ENCODE measurements at places on chromosomes 16 and 17.

DNA sequence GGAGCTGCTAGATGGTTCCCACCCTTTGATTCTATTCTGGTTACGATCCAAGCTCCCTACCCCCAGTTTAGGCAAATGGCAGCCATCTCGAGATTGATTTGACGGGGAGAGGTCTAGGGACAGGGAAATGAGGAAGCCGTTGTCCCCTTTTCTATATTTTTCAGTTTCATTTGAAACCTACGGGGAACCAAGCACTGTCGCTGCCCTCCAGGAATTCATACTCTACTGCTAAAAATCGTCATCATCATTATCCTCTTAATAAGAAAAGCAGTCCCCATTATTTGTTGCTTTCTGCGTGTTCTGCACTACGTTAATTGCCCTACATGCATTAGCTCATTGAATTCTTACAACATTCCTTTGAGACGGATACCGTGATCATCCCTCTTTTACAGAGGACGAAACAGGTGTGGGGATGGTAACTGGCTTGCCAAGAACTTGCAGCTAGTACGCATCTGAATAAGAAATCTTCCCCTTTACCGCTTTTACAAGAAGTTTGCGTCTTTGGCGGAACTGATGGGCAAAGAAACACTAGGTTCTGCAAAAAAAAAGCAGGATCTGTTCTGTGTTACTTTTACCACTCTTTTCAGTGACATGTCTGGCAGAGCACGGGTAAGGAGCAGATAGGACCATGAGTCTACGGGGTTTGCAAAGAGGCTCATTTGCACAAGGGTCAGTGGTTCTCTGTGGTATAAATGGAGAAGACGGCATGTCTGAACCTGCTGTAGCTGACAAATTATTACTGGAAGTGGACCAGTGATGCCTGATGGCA lies 1.1 kb downstream of the CCP110 start:
- no peak for DNase-seq

DNA sequence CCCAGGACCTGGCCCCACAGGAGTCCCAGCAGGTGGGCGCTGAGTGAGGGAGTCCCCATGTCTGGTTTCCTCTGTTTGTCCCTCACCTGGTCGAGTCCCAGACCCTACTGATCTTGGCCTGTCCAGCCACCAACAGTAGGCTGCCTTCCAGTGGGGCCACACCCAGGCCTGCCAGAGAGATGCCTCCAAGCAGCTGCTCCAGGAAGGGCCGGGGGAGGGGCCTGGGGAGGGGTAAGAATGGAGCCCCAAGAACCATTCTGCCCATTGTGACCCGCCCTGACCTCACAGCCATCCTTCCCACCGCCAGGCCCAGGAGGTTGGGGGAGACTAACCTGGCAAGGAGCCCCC lies 736 bp downstream of the SPATA20 start:
- no peak for DNase-seq

DNA sequence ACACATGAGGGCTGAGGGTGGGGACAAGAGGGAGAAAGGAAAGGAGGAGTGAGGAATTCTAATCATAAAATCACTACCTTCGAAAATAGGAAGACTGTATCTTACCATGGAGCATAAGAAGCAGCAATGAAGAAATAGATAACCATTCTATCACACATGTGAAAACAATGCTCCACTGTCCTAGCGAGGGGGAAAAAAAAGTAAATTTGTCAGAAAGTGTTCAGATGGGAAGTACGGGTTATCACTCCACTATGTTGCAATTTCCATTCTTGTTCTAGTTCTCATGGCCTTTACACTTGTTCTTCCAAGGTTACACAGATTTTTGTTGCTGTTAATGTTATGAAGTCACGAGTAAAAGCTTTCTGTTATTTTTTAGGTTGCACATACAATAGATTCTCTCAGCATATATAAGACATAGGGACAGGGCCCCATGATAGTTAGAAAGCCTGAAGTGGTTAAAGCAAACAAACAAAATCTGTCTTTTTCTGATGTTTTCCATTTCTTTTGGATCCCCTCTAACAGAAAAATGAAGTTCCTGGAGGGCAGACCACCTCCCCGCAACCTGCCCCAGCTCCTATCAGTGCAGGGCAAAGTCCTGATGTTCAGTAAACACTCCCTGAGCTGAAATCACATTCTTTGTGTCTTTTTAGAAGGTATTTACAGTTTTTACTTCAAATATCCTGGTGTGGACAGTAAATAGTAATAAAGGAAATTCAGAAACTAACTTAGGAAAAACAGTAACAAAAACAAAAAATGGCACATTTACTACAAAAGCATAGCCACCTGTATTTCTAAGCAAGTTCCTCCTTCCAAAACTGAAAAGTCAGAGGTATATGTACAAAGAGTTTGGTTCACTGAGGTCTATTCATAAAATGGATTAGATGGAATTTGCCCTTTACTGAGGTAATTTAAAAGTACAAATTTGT lies 13.7 kb downstream of the MMD start:
- DNase-seq, result no peak

- DNase-seq, result no peak
Measured at GRCh38 chr17:53721101-53721500, 101.6 kb upstream of the KIF2B start.

DNA sequence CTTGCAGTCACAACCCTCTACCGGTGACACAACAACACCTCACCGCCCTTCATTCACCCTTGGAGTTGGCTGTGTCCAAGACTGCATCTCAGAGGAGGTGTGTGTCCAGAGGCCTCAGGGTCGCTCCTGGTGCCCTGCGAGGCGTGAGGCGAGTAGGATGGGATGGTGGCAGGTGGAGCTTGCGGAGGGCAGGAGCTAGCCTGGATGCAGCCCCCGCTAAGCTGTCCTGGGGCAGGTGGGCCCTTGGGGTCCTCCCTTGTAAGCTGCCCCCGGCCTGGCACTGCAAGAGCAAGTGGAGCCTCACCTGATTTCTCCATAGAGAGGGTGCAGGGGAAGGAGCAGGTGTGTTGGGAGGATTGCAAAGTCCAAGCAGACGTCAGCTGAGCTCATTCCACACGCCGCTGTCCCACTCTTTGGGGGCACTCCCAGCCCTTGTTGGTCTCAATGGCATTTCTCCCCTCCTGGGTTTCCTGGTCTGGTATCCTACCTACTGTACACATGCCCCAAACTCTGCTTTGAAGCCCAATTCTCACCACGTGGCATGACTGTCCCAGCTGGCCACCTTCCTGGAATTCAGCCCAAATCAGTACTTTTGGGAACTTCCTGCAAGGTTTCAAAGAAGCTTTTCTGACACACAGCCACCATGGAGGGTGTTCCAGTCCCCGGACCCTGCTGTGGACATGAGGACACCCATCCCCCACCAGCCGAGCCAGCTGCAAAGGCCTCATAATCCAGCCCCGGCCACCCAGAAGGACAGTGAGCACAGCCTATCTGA lies 18.1 kb upstream of the ICAM2 start:
- no peak for DNase-seq

- DNase-seq, result no peak
Measured at GRCh38 chr17:31645351-31645750, 213.7 kb downstream of the COPRS start.

DNA sequence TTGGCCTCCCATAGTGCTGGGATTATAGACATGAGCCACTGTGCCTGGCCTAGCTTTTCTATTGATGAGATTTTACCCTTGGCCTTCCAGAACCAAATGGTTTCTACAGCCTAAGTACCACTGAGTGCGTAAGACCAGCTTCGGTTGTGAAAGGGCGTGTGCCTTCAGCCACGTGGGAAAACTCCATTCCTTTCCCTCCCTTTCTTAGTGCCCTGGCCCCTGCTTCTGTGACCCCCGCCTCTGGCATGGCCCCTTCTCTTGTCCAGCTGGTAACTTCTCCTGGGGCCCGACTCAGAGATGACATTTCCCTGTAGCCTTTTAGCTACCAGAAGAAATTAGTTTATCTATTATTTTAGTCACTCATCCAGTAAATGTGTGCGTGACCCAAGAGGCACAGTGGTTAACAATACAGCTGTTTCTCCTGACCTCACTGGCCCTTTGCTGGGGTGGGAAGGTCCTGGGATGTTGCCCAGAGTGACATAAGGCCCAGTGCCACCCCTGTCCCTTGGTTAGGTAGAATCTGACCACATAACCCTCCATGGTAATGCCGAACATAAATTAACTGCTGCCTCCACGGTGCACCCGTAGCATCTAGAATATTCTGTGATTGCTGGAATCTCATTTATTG lies 97.3 kb downstream of the PLCG2 start:
- DNase-seq, result no peak

- no peak for DNase-seq
Measured at GRCh38 chr16:83715217-83715920, 92.4 kb upstream of the HSBP1 start.

- DNase-seq, result no peak
Measured at GRCh38 chr17:77596491-77597417, 361.7 kb upstream of the TNRC6C start.

DNA sequence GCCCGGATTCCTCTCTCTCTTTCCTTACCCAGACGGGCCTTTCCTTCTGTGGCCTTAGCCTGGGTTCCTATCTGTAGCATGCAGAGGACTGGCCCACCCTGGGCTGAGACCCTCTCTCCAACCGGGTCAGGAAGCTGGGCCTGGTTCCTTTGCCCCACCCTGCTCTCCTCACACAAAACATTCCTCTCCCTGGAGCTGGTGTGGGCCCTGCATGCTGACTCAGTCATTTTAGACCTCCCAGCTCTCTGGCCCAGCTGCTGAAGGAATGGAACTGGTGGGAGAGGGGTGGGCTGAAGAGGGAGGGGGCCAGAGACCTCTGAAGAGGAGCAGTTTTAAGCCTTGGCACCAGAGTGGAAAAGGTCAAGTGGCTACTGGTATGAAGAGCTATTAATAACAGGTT lies 957 bp downstream of the MYL4 start:
- no peak for DNase-seq

GRCh38 chr17:7241090-7241733 lies 1.0 kb downstream of the GABARAP start:
- DNase-seq, result no peak

DNA sequence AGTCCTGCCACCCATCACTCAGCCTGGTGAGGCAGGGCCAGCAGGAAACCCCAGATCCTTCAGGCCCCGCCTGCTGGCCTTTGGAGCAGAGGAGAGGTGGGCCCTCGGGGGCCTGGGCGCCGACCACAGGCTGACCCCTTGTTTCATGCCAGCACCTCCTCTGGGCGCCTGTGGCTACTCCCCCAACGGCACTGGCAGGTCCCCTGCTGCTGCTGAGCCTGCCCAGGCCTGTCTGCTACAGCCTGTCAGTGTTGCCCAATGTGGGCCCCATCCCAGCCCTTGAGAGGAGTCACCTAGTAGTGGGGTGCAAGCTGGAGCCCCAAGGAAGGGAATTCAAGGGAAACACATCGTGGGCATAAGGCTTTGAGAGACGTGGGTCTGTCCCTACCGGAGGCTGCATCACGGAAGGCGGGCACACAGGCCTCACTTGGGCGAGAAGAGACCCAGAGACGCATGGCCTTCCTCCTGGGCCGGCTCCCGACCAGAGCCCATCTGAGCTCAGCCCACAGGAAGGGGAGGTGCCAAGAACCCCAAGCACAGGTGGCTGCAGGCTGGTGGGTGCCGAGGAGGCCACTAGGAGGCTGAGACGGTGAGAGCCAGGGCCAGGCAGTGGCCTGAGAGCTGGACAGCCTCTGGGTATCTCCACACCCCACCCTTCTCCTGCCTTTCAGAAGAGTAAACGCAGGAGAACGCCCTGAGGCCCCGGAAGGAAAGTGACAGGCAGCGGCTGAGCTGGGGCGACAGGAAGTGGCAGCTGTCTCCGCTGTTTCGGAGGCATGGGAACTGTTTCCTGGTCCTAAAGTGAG lies 8.0 kb upstream of the FASN start:
- DNase-seq, result peak; percentile 73

- DNase-seq, result no peak
Measured at GRCh38 chr17:71438631-71439146, 682.1 kb upstream of the SOX9 start.

- peak; percentile 33 for DNase-seq
Measured at GRCh38 chr17:68057531-68057952, 22.0 kb downstream of the KPNA2 start.

GRCh38 chr16:10589109-10589508 lies 8.7 kb upstream of the EMP2 start:
- no peak for DNase-seq

DNA sequence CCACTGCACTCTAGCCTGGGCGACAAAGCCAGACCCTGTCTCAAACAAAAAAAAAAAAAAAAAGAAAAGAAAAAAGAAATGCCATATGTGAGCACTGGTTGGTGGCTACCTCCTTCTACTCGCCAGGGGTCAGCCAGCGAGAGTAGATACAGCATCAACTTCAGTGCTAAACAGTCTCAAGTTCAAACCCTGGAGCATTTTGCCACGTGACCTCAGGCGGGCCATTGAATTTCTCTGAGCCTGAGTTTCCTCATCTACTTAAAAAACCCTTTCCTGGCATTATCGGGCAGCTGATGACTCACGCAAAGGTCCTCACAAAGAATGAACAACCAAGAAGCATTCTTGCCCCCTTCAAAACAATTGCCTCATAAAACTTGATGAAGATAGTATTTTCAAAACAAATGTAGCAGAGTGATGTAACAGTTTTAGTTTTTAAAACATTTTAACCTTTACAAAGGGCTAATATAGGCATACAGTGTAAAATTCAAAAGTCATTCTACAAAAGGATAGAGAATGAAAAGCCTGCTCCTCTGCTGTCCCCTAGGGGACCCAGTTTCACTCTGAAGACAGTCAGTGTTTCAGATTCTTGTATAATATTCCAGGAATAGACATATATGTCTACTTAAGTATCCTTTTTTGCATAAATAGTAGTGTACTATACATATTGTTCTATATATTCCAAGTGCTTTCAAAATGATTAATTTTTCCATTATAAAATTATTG lies 28.4 kb downstream of the DNAH2 start:
- no peak for DNase-seq

DNA sequence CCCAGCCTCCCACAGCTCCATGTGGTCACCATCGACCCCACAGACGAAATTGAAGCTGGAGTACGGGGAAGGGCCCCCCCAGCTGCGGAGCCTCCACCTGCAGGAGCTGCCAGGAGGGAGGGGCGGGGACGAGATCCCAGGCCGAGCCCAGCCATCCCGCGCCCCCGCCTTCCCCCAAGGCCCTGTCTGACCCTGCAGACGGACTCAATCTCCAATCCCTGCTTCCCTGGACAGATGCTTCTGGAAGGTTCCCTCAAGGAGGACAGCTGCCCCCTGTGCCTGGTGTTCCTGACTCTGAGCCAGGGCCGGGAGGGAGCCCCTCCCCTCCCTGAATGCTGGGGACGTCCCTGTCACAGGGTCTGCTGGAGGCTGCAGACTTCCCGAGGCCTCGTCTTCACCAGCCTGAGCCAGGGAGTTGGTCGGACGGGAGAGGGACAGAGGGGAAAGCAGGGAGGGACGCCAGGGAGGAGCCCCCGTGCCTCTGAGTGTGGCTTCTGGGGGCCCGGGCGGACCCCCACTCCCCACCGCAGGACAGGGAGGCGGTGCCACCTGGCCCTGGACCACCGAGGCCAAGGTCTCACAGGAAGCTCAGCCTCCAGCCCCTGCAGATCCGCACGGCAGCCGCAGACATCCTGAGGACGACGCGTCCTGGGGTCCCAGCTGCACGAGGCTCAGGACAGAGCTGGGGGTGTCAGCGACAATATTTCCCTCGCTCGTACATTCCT lies 21.3 kb upstream of the C1QTNF8 start:
- no peak for DNase-seq

- DNase-seq, result no peak
Measured at GRCh38 chr16:27701381-27701780, 151.4 kb downstream of the KATNIP start.
